ENCODE measurements at places on chromosomes 5 and 9.

GRCh38 chr5:72071906-72072305 is 35.4 kb upstream of the MAP1B start:
- no peak for DNase-seq

GRCh38 chr5:176540956-176541337 is 3.7 kb upstream of the RNF44 start:
- DNase-seq: no peak

GRCh38 chr9:124365036-124365435 is 50.2 kb downstream of the PSMB7 start:
- no peak for DNase-seq

DNA sequence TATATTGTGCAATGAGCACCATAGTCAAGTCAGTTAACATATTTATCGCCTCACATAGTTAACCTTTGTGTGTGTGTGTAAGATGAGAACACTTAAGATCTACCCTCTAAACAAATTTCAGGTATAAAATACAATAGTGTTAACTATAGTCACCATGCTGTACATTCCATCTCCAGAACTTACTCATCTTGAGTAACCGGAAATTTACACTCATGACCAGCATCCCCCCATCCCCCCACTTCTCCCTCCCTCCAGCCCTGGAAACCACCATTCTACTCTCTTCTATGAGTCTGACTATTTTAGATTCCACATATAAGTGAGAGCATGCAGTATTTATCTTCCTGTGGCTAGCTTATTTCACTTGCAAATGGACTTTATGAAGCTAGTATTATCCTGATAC is 40.3 kb downstream of the ZNF354A start:
- DNase-seq: no peak

DNA sequence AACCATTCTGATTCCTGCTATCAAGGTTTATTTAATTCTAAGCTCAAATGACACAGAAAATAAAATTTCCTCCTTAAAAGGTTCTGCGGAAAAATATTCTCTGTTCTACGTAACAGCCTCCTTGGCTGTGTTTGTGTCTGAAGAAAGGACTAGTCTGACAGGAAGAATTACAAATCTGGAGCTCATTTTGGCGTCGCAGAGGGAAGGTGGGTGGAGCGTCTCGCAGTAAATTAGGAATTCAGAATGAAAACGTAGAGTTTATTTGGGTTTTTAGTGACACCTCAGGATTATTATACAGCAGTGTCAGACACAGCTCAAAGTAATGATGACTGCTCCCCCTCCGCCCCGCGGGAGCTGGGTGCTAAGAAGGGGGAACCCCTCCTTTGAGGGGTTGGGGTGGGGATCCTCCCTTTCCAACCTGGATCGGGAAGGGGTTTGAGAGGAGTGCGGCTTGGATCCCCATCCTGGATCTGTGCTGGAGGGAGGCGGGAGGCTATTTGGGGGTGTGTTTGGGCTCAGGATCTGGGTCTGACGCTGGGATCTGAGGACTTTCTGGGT is 933 bp upstream of the TGFBR1 start:
- no peak for DNase-seq

DNA sequence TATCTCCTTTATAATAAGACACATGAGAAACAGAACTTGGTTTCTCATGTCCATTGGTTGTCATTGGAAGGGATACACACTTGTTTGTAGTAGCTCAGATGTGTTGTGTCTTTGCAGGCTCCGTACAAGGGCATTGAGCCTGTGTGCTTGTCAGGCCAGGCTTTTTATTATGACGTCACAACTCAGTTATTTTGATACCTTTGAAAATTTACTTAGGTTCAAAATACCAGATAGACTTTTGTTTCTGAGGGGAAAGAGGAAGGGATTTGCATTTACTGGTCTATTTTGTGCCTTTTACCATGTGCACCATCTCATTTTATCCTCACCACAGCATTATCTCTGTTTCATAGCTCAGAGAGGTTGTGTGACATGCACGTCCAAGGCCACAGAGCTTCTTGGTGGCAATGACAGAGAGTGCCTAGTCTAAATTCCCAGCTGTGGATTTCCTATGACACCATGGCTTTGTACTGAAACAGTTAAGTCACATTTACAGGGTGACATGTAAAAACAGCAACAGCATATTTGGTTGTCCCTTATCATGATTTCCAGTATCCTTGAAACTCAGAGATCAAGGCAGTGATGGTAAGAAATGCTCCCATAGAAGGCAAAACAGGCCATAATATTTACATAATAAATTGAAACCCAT is 268.7 kb downstream of the AOPEP start:
- no peak for DNase-seq

GRCh38 chr5:120778491-120779484 is 314.7 kb downstream of the PRR16 start:
- peak; percentile 62 for DNase-seq

GRCh38 chr5:86865256-86865785 is 247.6 kb downstream of the COX7C start:
- no peak for DNase-seq

- DNase-seq: no peak
Observed at GRCh38 chr9:99824378-99825171, 2.9 kb downstream of the NR4A3 start.

- DNase-seq: no peak
Observed at GRCh38 chr9:122642226-122642625, 15.2 kb downstream of the OR1B1 start.

DNA sequence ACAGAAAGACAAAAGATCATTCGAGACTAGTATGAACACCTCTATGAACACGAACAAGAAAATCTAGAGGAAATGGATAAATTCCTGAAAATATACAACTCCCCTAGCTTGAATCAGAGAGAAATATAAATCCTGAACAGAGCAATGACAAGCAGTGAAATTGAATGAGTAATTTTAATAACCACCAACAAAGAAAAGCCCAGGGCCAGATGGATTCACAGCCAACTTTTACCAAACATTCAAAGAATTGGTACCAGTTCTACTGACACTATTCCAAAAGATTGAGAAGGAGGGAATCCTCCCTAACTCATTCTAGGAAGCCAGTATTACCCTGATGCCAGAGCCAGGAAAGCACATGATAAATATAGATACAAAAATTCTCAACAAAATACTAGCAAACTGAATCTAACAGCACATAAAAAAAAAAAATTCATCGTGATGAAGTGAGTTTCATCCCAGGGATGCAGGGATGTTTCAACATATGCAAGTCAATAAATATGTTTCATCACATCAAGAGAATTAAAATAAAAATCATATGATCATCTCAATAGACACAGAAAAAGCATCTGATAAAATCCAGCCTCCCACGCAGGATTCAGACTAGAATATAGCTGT is 25.2 kb upstream of the PTGER4 start:
- no peak for DNase-seq

DNA sequence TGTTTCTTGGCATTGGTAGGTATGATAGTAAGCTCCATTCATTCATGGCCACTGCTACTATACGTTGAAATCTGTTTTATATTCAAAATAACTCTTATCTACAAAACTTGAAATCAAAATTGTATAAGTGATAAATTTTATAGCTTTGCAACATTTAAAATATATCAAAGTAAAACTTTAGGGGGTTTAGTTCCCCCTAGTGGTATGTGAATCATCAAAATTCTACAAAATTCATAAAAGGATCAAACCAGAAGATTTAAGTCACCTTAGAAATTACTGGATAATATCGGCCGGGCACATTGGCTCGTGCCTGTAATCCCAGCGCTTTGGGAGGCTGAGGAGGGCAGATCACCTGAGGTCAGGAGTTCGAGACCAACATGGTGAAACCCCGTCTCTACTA is 243.0 kb upstream of the CDH18 start:
- DNase-seq: no peak

DNA sequence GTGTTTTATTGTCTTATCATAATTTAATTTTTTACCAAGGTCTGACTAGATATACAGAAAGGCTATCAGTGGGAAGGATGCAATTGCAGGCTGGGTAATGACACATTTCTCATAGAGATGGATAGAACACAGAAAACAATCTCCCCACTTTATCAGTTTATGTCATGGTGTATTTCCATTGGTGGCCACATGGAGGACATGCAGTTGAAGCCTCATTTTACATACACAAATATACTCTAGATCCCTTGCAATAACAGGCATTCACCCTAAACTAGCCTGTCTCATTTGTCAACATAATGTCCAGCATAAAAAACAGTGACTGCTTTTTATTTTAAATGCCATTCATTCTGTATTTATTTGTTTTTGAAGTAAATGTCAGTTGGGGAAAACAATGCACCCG is 526.3 kb downstream of the GABRG2 start:
- no peak for DNase-seq

GRCh38 chr5:80837679-80838078 is 122.5 kb upstream of the RASGRF2 start:
- DNase-seq: no peak

GRCh38 chr9:117303643-117304230 is 111.1 kb downstream of the ASTN2 start:
- no peak for DNase-seq

- no peak for DNase-seq
Observed at GRCh38 chr9:38089387-38090165, 20.5 kb upstream of the SHB start.

All from AG09309 (cell line).